Testis (tissue), 5 donors: ENCODE measurements at places on chromosomes 1 and 21.

DNA sequence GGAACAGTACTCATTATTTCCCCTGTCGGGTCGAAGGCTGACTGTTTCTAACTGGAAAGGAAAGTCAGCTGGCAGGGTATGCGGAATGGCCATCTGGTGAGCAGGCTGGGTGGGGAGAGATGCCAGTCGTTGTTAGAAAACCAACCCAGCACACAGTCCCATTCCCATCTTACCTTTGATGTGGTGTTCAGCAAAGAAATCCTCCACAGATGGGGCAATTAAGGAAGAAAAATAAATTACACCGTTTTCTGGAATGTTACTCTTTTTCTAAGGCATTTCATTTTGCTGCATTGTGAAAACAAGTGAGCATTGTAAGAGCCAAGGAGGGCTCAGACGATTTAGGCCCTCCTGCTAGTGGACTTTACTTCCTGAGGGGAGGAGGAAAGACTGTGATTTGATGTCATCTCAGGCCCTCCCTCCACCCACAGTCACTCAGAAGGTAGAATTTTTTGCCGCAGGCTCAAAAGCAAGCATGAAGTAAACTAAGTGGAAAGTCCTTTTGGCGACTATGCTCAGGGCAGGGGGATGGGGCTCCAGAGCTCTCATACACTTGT lies at the start of gene SLC16A4:
TSS of gene SLC16A4 (minus strand) at position 335 of the 554 bp plus-strand sequence. CDS start 1,703 bp downstream, outside the sequence.
- H3K4me3 ChIP-seq: no peak within 1 kb of the TSS
- H3K4me1 ChIP-seq: no peaks in the 10 kb centered on the region
- H3K36me3 ChIP-seq: no peaks in the 10 kb centered on the region
- H3K27ac ChIP-seq: peak within 1 kb of the TSS; percentile 78

DNA sequence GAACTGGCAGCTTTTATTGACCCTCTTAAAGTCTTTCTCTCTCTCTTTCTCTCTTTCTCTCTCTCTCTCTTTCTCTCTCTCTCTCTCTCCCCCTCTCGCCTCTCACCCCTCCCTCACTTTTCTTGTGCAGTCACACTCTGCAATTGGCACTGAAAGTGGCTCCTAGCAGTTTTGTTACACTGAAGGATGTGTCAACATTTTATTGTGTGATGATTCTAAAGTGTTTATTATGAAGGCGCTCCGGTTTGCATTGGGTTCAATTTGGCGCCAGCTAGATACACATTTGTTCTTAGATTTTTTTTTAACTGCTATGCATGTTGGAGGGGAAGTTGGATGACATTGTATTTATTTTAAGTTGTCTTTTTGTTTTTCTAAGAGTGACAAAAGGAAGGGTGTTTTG lies 64.0 kb upstream of the CHRM3 start:
- no peak for DNase-seq
- H3K4me3 ChIP-seq: no peak overlapping the region
- no peaks in the 10 kb centered on the region for H3K27me3 ChIP-seq
- no peaks in the 10 kb centered on the region for H3K36me3 ChIP-seq

DNA sequence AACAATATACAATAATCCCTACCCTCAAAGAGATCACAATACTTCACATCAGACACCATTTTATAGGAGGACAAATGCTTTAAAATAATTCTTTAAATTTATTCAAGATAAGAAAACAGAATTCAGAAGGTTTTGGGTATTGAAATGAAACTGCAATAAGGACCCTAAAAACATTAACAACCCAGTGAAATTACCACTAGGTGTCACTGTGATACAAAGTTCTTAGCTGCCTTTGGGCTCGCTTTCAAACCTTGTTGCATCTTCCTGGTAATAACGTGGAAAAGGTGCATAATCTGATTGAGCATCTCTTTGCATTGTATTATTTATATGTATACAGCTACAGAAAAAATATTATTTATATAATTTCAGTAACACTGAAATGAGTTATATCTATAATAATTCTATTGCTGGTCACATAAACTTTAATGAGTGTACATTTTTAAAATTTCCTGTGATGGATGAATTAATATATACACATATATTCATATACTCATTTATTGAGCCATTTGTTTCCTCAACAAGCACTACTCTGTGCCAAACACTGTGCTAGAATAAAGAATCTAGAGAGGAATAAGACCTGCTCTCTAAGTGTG lies 185.2 kb downstream of the FAF1 start:
- no peak overlapping the region for H3K27ac ChIP-seq
- no peak overlapping the region for H3K4me3 ChIP-seq
- no peaks in the 10 kb centered on the region for H3K27me3 ChIP-seq

GRCh38 chr1:64532646-64533045 lies 62.7 kb downstream of the CACHD1 start:
- DNase-seq: no peak
- no peaks in the 10 kb centered on the region for H3K4me1 ChIP-seq
- H3K36me3 ChIP-seq: no peaks in the 10 kb centered on the region
- no peaks in the 10 kb centered on the region for H3K27me3 ChIP-seq
